Hair follicular keratinocyte (primary cell): ENCODE measurements at places on chromosomes 12 and 14. TPM values are rescaled to one million over a fixed set of nuclear protein-coding genes. Genes with fewer than 3 reads are reported as not detected.

The REP15 gene
- total RNA-seq = 0.08 and 0.62 TPM in 2 replicates

The CCDC175 gene
- not detected in 2 replicates for total RNA-seq

The GLIPR1L1 gene
- not detected in 2 replicates for total RNA-seq

The PARPBP gene
- 7.8 and 14.8 TPM in 2 replicates for total RNA-seq

The CEBPE gene
- total RNA-seq = not detected in 2 replicates

The RILPL1 gene
- 19.1 and 24.3 TPM in 2 replicates for total RNA-seq

The NKX2-1 gene
- not detected in 2 replicates for total RNA-seq

The SLC10A1 gene
- not detected in 2 replicates for total RNA-seq

The RIMBP2 gene
- 0.19 TPM in 1 of 2 replicates, not detected in the other for total RNA-seq

The C12orf42 gene
- total RNA-seq = not detected in 2 replicates

The COQ10A gene
- 4.8 TPM in 2 replicates for total RNA-seq

The ZNF891 gene
- total RNA-seq = 0.11 and 0.23 TPM in 2 replicates

The GPR84 gene
- 0.23 TPM in 1 of 2 replicates, not detected in the other for total RNA-seq

The NTN4 gene
- 5.0 and 27.5 TPM in 2 replicates for total RNA-seq

The TBX3 gene
- total RNA-seq = 4.4 and 5.2 TPM in 2 replicates

The GRIN2B gene
- total RNA-seq = not detected in 2 replicates

The GCH1 gene
- 13.0 and 15.9 TPM in 2 replicates for total RNA-seq

The DTX1 gene
- total RNA-seq = not detected in 2 replicates

The NRIP2 gene
- total RNA-seq = not detected in 2 replicates

The OGFOD2 gene
- 7.0 and 15.6 TPM in 2 replicates for total RNA-seq

The APOF gene
- not detected in 2 replicates for total RNA-seq

The KRT6A gene
- total RNA-seq = 3,851 and 5,054 TPM in 2 replicates

The DCD gene
- not detected in 2 replicates for total RNA-seq

The SSPN gene
- 0.57 and 5.5 TPM in 2 replicates for total RNA-seq

The TSPAN19 gene
- total RNA-seq = 0.55 and 0.57 TPM in 2 replicates

The PRPF39 gene
- total RNA-seq = 11.8 and 14.0 TPM in 2 replicates

The FAM186B gene
- 0.08 and 0.15 TPM in 2 replicates for total RNA-seq

The HOXC12 gene
- 0.31 and 0.80 TPM in 2 replicates for total RNA-seq

The KLRG1 gene
- total RNA-seq = 0.23 and 1.4 TPM in 2 replicates

The CPNE6 gene
- total RNA-seq = not detected in 2 replicates

The RDH12 gene
- 0.15 and 0.23 TPM in 2 replicates for total RNA-seq

The HCAR2 gene
- total RNA-seq = 0.61 and 2.1 TPM in 2 replicates

The SCNN1A gene
- 7.7 and 12.3 TPM in 2 replicates for total RNA-seq

The SOAT2 gene
- not detected in 2 replicates for total RNA-seq
